CMK (cell line): ENCODE measurements at places on chromosomes 3 and 15.

- DNase-seq: no peak
Observed at GRCh38 chr3:117439812-117440211, 730.2 kb downstream of the TUSC7 start.

- no peak for DNase-seq
Observed at GRCh38 chr3:119149484-119149883, 3.5 kb downstream of the TEX55 start.

DNA sequence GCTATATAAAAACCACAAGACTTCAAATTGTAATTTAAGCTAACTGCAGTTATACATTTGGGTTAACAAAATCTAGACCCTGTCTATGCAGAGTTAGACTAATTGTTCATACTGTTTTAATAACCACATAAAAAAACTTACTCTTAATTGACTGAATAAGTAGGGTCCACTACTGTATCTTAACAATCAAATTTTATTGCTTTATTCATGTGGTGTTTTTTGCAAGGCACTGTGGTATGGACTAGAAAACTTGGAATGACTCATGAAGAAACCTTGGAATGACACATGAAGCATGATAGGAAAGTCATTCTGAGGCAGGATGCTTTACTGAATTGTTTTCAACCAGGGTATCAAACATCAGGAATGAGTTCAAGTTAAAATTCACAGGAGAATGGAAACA is 2.3 kb downstream of the SERP1 start:
- no peak for DNase-seq

GRCh38 chr3:15298504-15298903 is 33.9 kb downstream of the SH3BP5 start:
- no peak for DNase-seq

- DNase-seq: no peak
Observed at GRCh38 chr15:73858062-73858461, 15.3 kb upstream of the TBC1D21 start.

GRCh38 chr15:94411846-94412245 is 180.5 kb downstream of the MCTP2 start:
- DNase-seq: no peak
